ENCODE measurements at places on chromosomes 7 and 10.

DNA sequence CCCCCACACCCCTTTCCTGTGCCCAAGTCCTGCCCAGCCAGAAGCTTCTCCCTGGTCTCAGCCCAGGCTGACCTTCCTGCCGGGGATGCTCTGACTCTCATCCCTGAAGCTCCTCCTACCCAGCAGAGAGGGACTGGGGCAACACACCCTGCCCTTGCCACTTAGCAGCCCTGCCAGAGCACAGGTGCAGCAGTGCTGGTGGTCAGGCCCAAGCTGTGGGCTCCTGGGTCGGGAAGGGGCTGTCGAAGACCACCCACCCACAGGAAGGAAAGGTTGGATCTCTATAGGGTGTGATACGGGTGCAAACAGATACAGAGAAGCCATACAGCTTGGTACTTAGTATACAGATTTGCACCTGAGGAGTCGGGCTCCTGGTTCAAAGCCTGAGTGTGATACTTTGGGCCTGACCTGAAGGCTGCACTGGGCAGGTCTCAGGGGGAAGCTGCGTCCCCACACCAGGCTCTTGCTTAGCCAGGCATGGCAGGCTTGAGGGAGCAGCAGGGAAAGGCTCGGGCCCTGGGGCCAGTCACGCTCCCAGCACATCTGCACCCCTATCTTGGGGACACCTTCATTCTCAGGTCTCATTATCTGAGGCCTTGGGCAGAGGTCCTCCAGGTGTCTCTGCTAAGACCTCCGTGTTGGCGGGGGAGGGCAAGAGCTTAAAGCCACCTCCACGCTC lies 47.3 kb downstream of the TCERG1L start:
- DNase-seq = no peak

DNA sequence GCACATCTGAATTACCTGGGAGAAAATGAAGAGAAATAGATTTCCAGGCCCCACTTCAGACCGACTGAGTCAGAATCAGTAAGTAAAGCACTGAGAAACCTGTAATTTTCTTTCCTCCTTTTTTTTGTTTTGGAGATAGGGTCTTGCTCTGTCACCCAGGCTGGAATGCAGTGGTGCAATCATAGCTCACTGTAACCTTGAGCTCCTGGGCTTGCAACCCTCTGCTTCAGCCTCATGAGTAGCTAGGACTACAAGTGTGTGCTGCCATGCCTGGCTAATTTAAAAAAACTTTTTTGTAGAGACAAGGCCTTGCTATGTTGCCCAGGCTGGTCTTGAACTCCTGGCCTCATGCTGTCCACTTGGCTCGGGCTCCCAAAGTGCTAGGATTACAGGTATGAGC lies 260.2 kb downstream of the STK31 start:
- DNase-seq = no peak

DNA sequence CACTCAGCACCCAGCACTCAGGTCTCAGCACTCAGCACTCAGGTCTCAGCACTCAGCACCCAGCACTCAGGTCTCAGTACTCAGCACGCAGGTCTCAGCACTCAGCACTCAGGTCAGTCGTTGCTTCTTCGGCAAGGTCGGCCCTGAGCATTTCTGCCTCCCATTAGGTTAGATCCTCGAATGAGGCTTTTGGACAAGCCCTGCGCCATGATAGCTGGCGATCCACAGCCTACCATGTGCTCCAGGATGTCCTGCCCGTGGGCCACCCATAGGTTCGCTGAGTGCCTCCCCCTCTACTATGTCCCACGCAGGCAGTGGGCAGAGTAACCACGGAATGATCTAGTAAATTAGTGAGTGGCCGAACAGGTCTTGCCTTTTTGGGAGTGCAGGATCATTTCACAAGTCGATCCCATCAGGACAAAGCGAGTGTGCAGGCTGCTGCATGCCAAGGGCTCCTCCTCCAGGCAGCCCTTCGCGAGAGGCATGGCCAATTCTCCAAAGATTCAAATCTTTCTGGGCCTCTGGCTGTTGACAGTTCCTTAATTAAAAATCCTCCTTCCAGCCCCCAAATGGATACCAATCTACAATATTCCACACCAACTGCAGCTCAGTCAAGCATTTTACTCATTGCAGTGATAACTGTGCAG lies 206.3 kb downstream of the ADARB2 start:
- no peak for DNase-seq

DNA sequence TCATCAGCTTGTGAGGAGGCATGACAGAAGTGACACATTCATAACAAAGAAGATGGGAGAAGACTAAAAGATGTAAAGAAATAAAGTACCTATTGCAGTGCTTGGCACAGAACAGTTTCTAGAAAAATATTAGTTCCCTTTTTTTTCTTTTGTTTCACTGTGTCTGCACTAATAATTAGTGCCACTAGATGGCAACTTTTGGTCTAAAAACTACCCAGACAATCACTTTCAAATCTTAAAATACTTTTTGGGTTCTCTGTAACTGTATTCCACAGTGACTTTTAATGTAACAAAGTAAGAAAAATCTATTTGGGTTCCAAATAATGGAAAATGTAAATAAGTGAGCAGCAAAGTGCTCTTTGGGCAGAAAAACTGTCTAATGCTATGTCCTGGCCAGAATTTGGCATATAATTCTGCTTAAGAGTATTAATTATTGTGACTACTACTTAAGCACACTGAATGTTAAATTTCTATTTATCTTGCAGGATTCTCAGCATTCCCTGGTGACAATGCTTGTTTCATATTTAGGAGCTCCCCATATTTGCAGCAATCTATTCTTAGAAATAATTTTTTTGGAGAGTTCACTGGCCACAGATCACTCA lies 134.8 kb upstream of the KIF5B start:
- DNase-seq = peak; percentile 64

GRCh38 chr7:81507221-81507620 lies 262.6 kb downstream of the HGF start:
- no peak for DNase-seq

- DNase-seq = no peak
These were observed 66.0 kb downstream of the GRK5 start for GRCh38 chr10:119273413-119273812.

DNA sequence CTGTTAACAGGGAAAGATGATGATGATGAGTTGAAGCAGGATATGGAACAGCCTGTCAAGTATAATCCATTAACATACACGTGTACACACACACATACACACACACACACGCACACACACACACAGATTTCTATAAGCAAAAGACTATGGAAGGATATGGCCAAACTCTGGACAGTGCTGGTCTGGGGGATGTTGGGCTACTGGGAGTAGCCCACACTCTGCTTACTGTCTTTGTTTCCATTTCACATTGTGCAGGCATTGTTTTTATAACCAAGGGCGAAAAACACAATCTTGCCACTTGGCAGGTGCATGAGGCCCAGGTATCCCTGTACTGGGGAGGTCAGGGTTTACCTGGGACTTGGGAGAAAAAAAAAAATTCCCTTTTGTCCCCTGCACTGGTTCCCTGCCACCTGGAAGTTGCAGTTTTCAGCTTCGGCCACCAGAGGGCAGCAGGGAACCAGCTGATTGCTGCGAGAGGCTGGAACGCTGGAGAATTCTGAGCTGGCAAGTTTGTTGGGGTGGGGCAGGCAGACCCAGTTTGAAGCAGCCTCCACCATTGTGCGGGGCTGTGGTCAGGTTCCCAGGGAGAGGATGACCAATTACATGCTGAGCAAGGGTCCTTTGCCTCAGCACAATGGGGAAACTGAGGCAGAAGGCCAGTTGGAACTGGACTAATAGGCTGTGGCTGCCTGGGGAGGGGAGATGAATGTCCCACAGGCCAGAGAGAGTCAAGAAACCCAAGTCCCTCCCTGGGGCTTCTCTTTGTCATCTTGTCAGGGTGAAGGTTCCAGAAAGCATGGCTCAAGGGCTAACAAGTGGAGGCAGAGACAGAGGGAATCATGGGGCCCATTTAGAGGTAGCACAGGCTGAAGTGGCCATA lies 27.3 kb downstream of the PPIF start:
- peak; percentile 51 for DNase-seq

DNA sequence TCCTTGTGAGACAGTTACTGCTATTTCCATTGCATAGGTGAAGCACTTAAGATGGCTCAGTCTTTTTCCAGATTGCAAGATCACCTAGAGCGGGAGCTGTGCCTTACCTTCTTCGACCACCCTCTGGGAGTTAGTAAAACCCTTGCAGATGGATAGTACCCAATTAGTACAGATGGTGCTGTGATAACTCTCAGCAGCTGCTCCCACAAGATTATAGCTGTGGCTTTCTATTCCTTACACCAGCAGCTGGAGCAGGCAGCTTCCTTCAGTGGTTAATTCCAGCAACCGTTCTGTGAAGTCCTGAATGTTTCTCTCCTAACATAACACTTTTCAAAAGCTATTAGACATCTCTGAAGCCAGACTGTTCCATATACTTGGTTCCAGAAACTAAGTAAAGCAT lies 796.8 kb downstream of the XPNPEP1 start:
- DNase-seq = no peak

DNA sequence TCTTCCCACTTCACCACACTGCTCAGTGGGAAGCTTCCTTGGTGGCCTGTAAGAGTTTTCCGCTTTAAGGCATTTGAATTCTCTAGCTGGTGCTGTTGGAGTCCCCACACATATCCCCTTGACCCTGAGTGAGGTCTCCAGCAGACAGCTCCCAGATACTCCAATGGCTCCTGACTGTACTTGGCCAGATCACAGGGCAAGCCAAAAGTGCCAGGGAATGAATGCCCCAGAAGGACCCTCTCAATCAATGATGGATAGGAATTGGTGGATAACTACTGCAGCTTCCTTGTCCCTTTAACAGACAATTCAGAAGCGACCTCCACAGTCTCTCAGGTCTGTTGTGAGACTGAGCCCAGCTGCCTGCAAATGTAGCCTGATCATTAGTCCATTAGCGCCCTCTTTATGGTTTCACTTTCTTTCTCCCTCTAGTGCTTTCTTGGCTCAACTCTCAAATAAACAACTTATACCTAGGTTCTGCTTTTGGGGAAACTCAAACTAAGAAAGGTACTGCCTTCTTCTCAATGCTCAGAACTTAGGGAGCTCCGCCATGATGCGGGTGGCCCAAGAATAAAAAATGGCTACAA lies 283.0 kb downstream of the TCF7L2 start:
- no peak for DNase-seq

DNA sequence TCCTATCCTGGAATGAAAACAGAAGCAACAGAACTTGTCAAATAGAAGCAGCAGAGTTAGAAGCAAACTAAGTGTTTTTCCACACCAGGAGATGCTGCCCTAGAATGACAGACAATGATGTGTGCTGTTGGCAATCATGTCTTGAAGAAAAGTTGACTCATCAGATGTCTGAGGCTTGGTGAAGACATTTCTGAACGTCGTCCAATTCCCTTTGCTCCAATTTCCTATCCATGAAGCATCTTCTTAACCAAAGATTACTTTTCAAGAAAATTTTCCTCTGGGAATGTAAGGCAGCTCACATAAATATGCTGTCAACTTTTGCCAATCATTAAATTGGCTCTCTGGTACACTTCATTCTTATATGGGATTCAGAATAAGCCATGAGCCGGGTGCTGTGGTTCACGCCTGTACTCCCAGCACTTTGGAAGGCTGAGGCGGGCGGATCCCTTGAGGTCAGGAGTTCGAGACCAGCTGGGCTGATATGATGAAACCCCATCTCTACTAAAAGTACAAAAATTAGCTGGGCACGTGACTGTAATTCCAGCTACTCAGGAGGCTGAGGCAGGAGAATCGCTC lies 34.6 kb downstream of the MALSU1 start:
- peak; percentile 57 for DNase-seq

DNA sequence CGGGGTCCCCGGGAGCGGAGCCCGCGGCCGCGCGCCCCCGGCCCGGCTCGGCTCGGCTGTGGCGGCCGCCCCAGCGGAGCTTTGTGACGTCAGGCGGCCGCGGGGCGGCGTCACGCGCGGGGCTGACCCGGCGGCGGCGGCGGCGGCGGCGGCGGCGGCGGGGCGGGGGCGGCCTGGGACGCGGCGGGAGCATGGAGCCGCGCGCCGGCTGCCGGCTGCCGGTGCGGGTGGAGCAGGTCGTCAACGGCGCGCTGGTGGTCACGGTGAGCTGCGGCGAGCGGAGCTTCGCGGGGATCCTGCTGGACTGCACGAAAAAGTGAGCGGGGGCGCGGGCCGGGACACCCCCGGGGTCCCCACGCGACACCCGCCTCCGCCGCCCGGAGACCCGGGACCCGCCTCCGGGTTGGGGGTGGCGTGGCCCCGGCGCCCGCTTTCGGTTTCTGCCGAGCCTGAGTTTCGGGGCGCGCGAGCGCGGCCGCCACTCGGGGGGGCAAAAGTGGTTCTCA lies at the start of gene PWWP2B:
TSS of gene PWWP2B (plus strand) at position 165 of the 506 bp plus-strand sequence. CDS start at position 192, 27 bp downstream.
- peak; percentile 46 for DNase-seq

DNA sequence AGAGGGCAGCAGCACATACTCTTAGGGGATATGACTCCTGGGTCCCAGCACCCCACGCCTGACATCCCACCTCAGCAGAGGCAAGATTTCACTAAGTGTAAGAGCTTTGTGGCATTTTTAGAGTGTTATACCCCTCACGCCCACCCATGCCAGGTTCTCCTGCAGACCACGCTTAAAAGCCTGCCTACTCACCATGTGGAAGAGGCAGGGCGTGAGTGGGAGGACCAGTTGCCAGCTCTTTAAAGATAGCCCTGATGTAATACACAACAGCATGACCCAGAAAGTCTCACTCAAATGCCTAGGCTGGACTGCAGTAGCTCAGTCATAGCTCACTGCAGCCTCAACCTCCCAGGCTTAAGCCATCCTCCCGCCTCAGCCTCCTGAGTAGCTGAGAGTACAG lies 44.4 kb upstream of the CELF2 start:
- DNase-seq = no peak

DNA sequence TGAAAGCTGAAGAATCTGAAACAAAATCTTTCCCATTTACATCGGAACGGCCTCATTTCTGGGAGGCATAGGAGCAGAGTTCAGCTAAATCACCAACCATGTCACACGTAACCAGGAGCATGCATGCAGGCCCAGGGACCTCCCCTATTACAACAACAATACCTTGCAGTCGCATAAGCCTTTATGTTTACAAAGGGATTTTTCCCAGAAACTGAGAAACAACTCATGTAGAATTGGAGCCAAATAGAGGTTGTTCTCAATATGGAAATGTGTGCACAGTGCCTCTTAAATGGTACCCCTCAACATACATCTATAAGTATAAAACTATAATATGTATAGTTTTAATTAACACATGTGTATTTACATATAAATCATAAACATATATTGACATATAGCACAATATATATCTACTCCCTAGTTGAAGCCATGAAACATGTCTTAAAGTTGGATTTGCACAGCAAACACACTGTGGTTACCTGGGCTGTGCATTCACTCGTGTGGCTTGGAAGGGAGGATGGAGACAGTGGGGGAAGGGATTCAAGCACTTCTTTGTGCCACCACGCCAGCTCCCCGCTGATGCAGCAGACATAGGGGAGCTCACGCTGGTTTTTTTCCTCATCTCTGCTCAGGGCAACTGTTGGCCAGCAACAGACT lies 35.0 kb upstream of the DGKI start:
- no peak for DNase-seq

Data from RKO (cell line).